ENCODE measurements at places on chromosomes 5 and 9.

- no peak for DNase-seq
Observed at GRCh38 chr5:16507716-16508115, 42.1 kb upstream of the ZNF622 start.

DNA sequence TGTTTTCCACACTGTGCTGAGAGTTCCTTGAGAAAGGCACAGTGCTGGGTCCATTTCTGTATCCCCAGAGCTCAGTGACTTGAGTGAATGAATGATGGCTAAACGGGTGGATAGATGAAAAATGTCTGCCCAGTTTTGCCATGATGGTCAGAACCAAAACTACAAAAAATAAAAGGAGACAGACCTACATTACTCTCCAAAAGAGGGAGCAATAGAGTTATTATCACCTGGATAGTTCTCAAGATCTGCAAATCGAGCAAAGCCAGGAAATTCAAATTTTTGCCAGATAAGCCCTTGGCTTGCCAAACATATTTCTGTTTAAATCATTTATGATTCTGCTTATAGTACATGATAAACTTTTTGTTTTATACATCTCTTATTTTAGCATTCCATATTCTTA is 214.2 kb upstream of the ZNF462 start:
- no peak for DNase-seq

DNA sequence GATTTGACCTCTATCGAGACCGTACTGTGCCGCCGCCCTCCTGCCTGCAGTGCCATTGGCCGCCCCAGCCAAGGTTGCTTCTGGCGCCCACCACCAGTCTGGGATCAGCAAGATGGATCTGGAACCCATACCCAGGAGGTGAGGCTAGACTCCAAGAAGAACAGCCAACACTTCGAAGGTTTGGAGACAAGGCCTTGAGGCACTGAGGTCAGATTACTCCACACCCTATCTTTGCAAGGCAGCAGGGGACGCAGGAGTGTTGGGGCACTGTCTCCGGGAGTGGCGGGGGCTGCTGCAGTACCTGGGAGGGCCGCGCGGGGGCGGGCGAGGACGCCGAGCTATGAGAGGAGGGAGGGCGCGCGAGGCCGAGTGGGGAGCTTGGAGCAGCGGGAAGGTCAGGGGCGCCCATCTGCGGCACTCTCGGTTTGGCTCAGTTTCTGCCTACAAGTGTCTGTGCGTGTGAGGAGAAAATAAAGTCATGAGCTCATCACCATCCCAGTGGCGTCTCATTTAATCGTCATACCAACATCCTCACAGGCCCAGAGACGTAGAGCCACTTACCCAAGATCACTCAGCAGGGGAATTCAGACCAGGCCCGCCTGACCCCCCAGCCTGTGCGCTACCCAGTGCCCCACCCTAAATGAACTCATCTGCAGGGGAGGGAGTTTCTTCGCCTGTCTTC is 20.5 kb upstream of the PSD2 start:
- peak; percentile 63 for DNase-seq

- no peak for DNase-seq
Observed at GRCh38 chr5:15304914-15305834, 194.8 kb upstream of the FBXL7 start.

DNA sequence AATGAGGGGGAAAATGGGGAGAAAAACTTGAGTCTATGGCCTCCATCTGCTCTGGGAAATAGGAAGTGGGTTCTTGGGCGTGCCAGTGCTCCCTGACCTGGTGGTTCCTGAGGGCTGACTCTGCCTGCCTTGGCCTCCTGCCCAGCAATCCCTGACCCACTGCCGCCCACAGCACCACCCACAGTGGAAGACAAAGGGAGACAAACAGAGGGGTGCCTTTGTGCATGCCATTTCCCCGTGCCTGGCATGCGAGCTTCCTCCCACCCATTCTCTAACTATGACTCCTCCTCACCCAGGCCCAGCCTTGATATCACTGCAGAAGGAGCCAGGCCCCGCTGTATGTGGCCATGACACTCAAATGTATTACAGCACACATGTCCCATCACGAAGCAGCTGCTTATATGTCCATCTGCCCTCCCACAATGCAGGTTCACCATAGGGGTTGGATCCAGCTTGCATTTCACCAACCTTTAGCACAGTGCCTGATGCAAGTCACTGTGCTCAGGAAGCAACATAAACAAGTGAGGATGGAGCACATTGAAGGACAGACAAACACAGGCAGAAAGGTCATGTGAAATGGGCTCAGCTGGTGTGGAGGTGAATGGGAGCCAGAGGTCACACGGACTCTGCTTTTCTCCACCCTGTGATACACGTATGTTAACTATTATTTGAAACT is 84.4 kb downstream of the ADRB2 start:
- DNase-seq: no peak

- DNase-seq: peak; percentile 28
Observed at GRCh38 chr5:100706776-100707175, 171.6 kb downstream of the FAM174A start.

- DNase-seq: no peak
Observed at GRCh38 chr9:31519826-31520225, 864.6 kb upstream of the ACO1 start.

DNA sequence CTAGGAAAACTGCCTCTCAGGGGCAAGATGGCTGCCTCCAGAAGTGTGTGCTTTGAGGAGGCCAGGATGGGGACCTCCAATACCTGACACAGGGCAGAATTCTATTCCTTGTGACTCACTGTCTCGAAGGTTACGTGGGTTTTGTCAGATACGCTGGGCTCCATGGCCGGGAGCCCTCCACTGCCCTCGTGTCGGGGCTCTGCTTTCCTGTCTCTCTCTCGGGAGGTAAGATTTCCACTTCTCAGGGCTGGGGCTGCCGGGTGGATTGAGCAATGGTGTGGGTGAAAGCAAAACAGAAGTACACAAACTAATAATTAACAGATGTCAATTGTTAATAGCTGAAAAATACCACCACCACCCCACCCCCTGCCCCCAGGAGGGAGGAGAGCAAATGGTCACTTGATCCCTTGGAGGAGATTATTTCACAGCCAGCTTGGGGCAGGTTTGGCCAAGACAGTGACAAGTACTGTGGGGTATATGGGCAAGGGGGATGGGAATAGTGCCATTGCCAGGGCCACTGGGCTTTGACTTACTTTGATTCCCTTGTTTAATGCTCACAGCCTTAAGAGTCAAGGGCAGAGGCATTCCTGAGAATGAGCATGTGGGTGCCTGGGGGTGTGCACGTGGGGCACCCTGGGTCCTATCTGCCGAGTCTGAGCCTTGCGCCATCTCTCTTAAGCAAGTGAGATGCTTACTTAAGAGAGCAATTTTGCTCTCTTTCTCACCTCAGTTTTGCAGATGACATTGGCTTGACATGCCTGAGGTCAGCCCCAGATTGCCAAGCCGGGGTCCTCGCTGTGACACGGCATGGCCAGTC is 28.8 kb upstream of the DAB2IP start:
- no peak for DNase-seq

DNA sequence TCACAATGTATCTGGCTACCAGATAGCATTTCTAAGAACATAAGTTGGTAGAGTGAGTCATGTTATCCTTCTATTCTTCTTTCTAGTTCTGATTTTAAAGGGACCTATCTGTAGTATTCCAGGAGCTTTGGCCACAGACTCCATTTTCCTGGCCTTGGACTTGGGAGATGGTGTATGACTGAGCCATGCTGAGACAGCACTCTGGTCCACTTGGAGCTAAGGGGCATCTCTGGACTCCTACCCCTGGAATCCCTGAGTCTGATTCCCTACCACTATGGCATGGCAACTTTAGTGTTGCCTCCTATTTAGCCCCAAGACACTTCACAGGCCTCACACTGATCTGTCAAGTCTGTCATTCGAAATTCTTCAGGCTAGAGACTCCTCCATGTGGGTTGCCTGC is 58.8 kb downstream of the BAAT start:
- no peak for DNase-seq

- DNase-seq: no peak
Observed at GRCh38 chr9:69093471-69094103, 58.0 kb downstream of the FXN start.

GRCh38 chr5:146646441-146646840 is 130.5 kb upstream of the GPR151 start:
- DNase-seq: no peak

DNA sequence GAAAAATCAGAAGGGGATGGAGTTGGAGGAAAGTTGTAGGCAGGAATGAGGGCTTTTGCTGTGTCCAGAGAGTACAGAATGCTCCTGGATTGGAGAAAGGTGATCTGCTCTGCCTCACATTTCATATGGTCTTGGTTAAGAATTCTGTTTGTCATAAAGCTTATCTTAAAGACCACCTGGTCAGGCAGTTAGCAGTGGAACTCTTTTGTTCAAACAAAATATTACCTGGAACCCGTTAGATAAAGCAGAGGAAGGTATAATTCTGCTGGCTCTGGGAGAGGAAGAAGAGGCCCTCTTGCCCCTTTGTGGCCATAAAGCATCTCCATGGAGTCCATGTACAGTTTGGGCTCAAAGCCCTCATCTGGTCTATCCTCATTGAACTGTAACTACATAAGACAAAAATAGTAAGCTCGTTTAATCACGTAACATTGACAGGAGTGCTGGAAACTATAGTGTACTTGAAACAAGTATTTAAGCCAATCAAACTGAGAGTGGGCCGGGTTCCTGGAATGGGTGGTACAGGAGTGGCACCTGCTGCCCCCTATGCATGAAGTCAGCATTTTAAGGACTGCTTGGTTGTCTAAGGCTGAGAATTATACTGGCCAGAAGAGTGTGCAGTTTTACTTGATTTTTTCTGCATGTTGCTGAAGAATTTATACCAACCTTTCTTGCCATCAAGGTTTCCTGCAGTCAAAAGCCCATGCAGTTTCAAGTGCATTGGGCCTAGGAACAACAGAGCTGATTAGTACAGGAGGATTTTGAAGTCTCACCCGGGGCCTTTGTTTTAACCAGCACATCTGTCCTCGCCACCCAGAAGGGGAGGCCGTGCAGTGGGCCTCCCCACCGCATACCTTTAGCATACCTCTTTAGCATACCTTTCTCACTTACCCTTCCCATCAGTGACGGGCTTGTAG is 39.9 kb downstream of the STXBP1 start:
- no peak for DNase-seq

DNA sequence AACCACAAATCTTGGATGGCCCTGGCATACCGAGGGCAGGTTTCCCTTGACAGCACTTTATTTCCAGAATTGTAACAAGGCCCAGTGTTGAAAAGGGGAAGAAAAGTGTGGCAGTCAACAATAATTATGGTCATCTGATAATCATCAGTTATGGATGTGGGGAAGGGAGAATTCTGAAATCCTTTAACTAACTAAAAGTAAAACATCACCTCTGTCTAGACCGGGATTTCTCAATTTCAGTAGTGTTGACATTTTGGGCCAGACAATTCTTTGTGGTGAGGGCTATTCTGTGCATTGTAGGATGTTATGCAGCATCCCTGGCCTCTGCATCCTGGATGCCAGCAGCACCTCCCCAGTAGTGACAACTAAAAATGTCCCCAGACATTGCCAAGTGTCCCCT is 140.4 kb downstream of the PSAT1 start:
- no peak for DNase-seq

DNA sequence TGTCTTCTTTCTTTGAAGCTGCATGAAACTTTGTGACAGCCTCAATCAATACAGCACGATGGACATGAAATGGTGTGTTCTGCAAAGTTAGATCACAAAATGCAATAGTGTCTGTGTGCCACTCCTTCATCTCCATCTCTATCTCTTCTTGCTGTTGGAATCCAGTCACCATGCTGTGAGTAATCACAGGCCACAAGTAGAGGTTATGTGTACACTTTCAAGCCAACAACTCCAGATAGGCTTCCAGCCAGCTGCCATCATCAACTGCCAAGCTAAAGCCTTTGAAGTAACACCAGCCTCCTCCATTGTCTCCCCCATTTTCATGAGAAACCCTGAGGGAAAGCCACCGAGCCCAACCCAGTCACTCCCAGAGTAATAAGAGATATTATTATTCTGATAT is 360.6 kb downstream of the PTPRD start:
- no peak for DNase-seq

GRCh38 chr9:125752070-125752628 is 5.0 kb downstream of the PBX3 start:
- no peak for DNase-seq

- no peak for DNase-seq
Observed at GRCh38 chr5:149053072-149053695, 9.7 kb downstream of the SH3TC2 start.

- DNase-seq: no peak
Observed at GRCh38 chr5:88778736-88779135, 104.2 kb downstream of the MEF2C start.

DNA sequence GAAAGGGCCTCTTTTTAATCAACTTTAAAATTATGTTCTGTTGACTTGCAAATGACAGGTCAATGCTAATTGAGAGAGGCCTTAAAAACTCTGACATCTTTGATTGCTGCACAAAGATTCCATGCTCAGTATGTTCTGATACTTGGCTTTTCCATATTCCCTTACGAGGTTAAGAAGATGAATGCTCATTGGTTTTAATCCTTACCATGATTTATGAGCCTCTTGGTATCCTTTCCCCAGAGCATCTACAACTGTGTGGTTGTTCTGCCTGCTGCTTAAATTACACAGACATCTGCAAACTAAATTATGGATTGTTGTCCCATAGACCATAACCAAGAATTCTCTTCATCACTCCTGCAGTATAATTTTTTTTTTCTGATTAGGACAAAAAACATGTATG is 352.6 kb downstream of the CDH12 start:
- DNase-seq: no peak

DNA sequence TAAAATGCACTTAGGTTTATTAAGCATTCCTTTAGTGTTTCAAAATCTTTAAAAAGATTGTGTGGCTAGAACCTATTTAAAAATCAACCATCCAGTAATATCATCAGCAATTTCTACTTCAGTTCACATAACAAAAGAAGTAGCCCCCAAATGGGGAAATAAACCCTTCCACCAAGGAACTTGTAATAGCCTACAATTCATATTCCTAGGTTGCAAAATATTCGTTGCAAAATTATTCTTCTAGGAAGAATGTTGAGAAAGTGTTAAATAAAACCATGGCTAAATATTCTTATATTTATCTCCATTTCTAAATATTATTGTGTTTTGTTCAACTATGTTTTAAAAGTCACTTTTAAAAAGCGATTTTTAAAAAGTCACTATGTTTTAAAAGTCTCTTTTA is 177.9 kb upstream of the PRLR start:
- no peak for DNase-seq

- DNase-seq: no peak
Observed at GRCh38 chr5:64685866-64686265, 4.4 kb upstream of the SHISAL2B start.

DNA sequence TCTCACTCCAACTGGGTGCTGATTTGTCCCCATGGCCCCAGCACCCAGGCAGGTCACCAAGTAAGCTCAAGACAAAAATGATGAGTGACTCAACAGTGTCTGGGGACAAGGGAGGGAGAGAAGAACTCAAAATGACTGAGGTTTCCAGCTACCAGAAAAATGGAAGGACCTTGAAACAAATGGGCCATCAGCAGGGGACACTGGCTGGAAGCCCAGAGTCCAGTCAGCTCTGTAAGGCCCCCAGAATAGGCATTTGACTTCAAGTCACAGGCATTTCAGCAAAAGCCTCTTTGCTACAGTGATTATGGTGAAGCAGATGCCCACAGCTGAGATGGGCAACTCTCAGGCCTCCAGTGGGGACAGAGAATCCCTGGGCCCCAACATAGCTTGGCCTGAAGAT is 139.0 kb upstream of the GABRP start:
- no peak for DNase-seq

Data from left lung (tissue), 14 donors.